GF-D8 (cell line): ENCODE measurements at places on chromosomes 3 and 15.

DNA sequence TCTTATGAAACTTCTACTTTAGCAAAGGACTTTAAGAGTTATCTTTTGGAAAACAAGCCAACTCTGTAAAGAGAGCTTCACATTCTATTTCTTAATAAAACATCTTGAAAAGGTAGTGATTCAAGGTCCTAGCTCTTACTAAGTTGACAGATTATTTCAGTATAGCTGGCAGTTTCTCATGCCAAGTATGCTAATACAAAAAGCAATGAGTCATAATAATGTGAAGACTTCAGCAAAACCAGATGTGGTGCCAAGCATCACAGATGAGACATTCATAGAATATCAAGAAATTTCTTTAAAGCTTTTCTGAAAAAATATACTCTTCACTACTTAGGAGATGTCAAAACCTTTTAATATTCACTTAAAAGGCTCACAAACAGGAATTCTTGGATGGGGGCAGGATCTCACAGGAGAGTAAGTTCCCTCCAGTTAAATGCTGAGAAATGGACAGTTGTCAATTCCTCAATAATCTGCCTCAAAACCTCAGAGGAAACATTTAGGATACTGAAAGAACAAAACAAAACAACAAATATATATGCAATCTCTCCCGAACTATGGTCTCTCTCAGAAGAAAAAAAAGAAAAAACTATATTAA, 45.6 kb downstream of the DCBLD2 start:
- DNase-seq, result no peak

DNA sequence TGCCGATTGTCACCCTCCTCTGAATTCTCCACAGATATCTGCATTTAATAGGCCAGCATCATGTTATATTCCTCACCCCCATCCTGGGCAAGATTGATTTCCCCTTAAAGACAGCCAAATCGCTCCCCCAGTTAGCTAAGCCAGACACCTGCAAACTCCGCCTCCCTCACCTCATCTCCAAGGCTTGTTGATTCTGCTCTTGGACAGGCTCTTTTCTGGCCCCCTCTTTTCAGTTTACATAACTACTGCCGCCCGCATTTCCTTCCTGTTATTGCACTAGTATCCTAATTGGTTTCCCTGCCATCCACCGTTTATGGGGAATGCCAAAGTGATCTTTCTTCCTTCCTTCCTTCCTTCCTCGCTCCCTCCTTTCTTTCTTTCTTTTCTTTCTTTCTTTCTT, 214.7 kb upstream of the MRPL3 start:
- DNase-seq, result no peak

- DNase-seq, result no peak
Observed at GRCh38 chr3:32960404-32961170, 9.1 kb downstream of the CCR4 start.

- no peak for DNase-seq
Observed at GRCh38 chr3:10738688-10739372, 77.2 kb upstream of the SLC6A11 start.

DNA sequence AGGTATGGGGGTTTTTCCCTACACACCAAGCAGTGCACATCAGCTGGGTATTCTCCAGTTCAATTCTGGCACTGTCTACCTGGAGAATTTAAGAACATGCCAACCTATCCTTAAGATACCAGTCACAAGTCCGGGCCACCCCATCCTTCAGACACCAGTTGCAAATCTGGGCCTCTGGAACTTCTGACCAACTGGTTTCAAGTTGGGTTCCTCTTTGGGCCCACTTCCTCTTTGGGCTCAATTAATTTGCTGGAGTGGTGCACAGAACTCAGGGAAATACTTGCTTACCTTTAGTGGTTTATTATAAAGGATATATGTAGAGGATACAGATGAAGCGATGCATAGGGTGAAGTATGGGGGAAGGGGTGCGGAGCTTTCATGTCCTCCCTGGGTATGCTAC, 25.3 kb downstream of the GLCE start:
- DNase-seq, result no peak

GRCh38 chr15:41795996-41796856, 21.9 kb downstream of the MAPKBP1 start:
- no peak for DNase-seq

DNA sequence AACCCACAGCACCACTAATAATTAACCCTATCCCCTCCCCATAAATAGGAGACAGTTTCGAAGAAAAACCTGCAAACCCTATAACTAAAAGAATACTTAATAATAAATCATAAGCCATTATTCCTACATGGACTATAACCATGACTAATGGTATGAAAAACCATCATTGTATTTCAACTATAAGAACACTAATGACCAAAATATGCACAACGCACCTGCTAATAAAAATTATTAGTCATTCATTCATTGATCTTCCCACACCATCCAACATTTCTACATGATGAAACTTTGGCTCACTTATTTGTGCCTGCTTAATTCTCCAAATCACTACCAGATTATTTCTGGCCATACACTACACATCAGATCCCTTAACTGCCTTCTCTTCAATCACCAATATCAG, 16.6 kb downstream of the AQP9 start:
- DNase-seq, result no peak

DNA sequence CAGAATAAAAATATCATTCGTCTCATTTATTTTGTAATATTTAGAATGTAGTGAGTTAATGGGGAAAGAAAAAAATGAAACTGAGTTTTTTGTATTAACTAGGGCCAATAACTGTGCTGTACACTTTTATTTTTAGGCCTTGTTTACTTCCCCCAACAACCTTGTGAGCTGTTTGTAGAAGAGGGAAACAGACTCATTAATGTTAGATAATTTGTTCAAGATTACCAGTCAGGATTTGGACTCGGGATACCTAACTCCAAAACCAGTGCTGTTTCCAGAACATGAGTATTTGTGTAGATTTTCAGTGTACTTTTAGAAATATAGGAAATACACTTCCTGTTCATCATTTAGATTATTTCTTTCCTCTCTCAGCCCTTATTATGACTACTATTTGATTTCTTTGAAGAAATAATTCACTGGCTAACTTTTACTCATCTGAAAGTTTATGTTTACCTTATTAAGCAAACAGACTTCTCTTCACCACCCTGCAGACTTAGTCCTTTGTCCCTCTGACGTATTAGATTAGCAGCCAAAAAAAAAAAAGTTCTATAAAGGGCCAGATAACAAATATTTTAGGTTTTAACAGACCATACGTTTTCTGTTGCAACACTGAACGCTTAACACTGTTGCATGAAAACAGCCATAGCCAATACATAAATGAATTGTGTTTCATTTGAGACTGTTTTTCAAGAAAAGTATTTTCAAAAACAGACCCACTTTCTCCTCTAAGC, 192.5 kb upstream of the CGNL1 start:
- no peak for DNase-seq

- DNase-seq, result no peak
Observed at GRCh38 chr15:90191344-90191687, 9.8 kb upstream of the SEMA4B start.

DNA sequence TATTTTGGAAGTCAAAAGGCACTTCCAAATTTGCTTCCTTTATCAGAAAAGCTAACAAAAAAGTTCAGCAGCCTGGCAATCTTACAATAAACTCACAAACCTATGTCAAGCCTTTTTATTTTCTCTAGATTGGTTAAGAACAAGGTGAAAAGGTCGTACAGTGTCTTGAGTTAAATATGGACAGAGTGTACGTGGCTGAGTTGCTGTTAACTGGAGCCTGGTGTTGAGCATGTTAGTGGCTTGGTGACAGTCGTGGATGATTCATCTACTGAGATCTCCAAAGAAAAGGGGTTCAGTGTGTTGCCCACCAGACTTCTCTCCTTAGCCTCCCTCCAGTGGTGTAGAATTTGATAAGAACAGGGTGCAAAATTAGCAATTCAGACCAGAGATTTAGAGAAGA, 89.7 kb downstream of the SSR3 start:
- no peak for DNase-seq

DNA sequence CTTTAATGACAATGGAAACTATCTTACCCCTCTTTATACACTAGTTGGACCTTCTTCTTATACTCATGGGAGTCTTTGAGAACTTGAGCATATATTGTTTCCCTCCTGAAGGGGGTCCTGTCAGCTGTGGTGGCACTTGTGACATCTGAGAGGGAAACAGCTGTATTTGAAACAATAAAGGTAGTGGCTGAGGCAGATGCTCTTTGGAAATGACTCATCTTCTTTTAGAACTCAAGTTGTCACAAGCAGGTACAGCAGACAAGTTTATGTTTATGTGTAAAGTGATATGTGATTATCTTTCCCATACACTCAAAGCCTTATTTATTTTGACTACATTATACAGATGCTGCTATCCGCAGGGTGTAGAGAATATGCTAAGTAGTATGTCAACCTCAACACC, 220.0 kb upstream of the GRM7 start:
- DNase-seq, result no peak

DNA sequence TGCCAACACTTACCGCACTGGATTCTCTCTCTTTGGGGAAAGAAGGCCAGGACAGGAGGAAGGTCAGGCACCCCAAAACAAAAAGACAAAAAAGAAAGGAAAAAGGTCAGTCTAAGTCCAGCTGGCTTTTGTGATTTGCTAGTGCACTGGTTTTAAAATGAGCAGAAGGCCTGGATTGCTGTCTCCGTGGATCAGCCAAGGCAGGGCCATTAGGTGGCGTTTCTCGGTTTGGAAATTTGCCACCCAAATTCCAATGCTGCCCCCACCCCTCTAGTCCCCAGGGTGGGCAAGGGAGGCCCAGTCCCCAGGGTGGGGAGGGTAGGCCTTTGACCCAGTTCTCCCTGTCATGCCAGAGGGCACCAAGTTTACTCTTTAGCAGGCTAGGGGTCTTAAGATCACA, 33.3 kb downstream of the TLE3 start:
- DNase-seq, result no peak

- no peak for DNase-seq
Observed at GRCh38 chr3:47394881-47395280, 14.1 kb downstream of the PTPN23 start.

- no peak for DNase-seq
Observed at GRCh38 chr3:17290894-17291293, 406.1 kb downstream of the PLCL2 start.

DNA sequence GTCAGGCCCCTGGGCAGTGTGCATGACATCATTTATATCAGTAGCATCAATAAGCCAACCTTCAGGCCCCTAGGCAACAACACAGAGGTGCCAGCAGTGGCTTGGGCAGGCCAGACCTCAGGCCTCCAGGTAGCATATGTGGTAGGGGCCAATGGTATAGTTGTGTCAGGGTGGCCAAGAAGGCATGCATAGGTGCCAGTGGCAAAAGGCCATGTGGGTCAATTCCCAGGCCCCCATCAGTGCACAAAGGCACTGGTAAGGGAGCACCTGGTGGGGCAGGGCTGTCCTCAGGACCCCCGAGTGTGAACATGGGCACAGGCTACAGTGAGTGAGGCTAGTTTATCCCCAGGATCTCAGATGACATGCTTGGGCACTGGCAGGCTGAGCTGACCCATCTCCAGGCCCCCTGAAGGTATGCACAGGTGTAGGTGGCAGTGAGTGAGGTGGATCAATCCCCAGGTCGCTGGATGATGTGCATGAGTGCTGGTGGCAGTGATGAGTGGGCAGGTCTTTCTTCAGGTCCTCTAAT, 244.1 kb upstream of the ZNF385D start:
- no peak for DNase-seq

DNA sequence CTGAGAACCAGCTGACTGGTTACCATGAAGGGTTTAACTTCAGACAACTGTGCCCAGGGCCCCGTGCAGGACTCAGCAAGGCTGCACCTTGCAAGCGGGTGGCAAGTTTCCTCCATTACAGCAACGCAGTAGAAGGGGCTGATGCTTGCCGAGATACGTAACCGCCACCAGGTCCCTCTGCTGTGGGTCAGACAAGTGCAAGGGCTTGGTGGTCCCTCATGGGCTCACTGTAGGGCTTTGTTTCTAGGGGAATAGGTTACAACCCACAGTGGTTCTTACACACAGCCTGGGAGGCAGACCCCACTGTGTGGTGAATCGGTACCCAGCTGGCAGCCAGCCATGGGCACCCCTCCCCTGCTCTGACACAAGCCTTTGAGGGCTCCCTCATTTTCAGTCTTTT, 15.5 kb upstream of the SNRPA1 start:
- DNase-seq, result no peak

- no peak for DNase-seq
Observed at GRCh38 chr3:177529716-177530335, 332.5 kb upstream of the TBL1XR1 start.

- no peak for DNase-seq
Observed at GRCh38 chr15:67775250-67775649, 50.1 kb upstream of the SKOR1 start.

GRCh38 chr15:44028349-44028748, 166.7 kb downstream of the FRMD5 start:
- no peak for DNase-seq
